ENCODE measurements at places on chromosomes 6 and 20.

DNA sequence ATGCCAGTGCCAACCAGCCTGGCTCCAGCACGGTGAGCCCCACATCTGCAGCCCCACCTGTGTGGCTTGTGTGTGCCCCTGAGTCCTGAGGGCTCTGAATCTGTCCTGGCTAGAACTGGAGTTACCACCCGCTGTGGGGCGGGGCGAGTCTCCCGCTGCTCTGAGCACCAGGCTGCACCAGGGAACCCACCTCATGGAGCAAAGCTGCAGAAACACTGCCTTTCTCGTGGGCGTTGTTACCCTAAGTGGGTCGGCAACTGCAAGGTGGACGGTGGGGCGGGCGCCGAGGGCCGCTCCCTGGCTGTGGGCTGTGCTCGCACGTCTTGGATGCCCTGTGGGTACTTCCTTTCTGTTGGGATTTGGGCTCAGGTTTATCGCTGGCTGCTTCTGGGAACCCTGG lies 12.7 kb upstream of the ZBTB46 start:
- DNase-seq = no peak

DNA sequence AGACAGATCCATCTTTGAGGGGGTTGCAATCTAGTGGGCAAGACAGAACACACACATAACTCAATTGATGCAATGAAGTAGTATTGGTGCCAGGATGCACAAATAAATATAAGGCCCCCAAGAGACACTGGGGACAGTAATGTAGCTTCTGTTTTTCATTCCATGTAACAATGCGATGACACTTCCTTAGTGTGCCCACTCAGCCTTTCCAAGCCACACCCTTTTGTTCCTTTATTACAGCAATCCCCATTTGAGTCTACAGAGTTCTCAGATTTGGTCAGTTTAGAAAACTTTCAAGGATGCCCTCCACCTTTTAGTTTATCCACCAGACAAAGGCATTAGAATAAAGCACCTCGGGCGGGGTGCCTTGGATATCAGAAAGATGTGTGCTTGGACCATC lies 15.5 kb downstream of the TGM3 start:
- DNase-seq = no peak

DNA sequence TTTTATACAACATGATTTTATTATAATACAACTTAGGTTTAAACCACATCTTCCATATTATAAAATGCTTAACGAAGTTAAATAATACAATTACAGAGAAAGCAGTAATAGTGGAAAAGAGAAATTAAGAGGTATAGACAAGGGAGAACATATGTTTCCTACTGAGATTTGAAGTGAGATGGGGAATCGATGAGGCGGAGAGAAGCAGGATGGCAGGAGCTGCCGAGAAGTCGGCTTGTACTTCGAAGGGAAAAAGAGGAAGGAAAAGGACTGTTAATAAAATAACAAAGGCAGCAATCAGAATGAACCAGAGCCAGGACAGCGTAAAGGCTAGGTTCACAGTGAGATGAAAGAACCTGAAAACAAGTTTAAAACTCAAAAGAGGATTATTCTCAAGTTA lies 15.4 kb downstream of the FBXL4 start:
- DNase-seq = no peak

DNA sequence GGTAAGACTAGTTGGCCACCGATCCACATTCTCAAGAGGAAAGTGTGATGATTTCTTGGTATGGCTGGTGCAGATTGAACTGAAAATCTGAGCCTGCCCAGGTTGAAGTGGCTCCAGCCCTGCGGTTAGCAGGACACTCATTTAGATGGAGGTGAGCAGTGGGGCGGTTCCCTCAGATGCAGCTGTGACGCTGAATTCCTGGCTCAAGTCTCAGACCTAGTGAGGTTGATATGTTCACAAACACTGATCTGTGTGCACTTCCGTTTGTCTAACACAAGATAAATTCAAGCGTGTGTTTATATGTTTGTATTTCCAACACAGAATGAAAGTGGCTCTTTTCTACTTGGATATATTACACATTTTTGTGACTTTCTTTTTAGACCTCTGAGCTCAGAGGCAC lies 83.4 kb upstream of the FRMD1 start:
- no peak for DNase-seq

- DNase-seq = no peak
Measured at GRCh38 chr6:14121936-14122344, 4.4 kb downstream of the CD83 start.

DNA sequence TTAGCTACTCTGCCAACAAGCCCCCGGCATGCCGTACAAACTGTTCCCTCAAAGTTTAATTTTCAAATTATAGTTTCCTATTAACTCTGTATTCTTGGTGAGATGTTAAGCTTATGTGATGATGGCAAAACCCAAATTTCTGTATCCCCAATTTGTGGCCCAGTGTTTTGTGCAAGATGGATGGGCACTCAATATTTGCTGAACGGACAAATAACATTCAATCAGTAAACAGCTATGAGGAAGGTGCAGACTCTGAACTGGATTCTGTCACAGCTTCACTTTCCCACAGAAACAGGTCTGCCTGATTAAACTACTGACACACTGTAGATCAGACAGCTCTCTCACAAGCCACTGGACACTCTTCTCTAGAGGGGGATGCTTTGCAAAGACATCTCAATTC lies 54.1 kb downstream of the NUDT3 start:
- no peak for DNase-seq

DNA sequence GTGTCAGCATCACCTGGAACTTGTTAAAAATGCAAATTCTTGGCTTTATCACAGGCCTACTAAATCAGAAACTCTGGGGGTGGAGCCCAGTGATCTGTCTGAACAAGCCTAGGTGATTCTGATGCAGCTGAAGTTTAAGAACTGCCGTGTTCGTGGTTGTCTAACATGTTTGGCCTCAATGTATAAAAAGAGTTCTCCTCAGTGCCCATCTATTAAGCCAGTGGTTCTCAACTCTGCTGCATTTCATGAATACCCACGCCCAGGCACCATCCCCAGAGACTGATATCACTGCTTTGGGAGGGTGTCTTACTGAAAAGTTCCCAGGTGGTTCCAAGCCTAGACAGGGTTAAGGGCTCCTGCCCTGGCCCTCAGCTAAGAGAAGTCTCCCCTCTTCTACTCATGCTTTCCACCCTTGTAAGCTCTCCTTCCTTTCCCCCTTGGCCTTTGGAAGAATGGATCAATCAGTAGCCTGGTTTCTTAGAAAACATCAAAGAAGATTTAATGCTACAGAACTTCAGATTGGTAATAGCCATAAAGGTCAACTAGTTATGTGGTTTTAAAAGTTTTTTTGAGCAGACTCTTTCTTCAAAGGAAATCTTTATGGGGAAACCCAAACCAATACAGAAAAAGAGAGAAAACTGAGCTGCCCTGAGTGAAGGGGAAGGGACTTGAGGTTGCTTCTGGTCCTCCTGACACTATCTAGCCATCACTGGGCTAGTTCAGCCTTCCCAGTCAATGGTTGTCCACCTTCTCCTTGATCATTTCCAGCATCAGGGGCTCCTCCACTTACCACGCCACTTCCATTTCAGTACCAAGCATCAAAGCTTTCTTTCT lies 38.9 kb upstream of the TNFAIP3 start:
- no peak for DNase-seq

DNA sequence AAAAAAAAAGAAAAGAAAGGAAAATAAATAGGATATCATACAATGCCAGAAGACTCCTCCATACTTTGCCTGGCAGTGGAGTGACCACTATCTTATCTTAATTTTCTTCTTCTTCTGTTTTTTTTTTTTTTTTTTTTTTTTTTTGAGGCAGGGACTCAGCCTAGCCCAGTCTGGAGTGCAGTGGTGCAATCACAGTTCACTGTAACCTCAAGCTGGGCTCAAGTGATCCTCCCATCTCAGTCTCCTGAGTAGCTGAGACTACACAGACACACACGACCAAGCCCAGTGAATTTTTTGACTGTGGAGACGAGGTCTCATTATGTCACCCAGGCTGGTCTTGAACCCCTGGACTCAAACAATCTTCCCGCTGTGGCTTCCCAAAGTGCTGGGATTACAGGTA lies 17.1 kb upstream of the MMP9 start:
- no peak for DNase-seq

DNA sequence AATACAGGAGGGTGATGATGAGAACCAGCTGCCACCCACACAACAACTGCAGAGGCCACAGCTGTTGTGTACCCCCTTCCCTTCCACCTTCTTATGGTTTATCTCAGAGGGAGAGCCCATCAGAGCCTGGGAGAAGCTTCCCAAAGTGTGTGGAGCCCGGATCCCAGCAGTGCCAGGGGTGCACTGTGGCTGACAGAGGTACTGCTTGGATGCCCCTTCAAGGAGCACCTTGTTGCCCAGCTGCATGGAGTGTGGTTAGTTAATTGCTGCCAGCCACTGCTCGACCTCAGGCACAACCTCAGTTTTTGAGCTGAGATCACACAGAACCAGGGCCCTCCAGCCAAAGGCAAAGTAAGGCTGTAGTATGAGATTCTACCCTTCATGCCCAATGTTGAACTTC lies 13.0 kb downstream of the PI3 start:
- no peak for DNase-seq

GRCh38 chr20:20192366-20192765 lies 140.0 kb downstream of the CFAP61 start:
- no peak for DNase-seq

Measured in anterior cingulate cortex (tissue), 58 donors.